ENCODE measurements at places on chromosomes 3 and 15.

DNA sequence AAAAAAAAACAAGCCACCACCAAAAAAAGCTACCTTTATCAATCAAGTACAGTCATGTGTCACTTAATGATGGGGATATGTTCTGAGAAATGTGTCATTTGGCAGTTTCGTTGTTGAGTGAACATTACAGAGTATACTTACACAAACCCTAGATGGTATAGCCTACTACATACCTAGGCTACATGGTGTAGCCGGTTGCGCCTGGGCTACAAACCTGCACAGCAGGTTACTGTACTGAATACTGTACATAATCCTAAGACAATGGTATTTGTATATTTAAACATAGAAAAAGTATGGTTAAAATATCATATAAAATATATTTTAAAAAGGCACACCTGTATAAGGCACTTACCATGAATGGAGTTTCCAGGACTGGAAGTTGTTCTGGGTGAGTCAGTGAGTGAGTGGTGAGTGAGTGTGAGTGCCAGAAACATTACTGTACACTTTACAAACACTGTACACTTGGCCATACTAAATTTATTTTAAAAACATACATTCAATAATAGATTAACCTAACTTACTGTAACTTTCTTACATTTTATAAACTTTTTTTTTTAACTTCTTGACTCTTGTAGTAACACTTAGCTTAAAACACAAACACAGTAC, 25.9 kb upstream of the JMJD7 start:
- DNase-seq, result no peak

DNA sequence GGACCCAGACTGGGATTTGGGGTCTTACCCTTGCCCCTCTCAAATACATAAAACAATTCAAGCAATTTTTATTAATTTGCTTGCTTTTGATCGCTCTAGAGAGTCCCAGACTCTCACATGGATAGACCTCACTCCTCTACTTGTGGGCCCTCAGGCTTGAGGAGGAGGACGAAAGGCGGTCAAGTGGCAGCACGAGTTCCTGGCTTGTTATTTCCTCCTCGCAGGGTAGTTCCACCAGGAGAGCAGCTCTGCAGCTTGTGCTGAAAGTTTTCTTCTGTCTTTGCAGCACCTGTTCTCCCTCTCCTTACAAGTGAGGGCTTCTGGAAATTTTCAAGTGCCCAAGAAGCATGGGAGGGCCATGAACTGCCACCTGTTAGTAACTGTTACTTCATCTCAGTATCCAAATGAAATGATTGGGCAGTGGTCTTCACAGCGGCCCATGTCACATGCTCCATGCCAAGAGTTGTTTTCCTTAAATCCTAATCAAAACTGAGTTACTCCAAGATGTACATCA, 22.7 kb downstream of the ABI3BP start:
- DNase-seq, result no peak

DNA sequence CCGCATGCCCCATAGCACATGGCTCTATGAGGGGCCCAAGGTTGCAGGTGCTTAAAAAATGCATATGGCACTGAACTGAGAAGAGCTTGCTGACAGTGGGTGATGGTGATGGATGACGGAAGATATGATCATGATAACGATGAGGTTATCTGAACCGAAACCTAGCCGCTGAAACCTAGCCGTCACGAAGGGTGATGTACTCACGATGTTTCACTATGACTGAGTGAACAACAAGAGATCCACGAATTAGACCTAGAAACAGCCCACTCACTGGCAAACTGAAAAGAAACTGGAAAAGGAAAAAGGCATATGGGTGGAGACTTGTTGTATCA, 57.6 kb upstream of the BCL6 start:
- no peak for DNase-seq

- no peak for DNase-seq
Measured at GRCh38 chr3:171380711-171381425, 79.3 kb downstream of the TNIK start.
